ENCODE measurements at places on chromosomes 2 and 18.

GRCh38 chr2:96359310-96359709 lies 23.7 kb downstream of the NCAPH start:
- no peak for DNase-seq

- no peak for DNase-seq
Measured at GRCh38 chr2:121510857-121511256, 19.8 kb upstream of the RNU4ATAC start.

GRCh38 chr2:234032279-234032856 lies 18.1 kb upstream of the SPP2 start:
- no peak for DNase-seq

DNA sequence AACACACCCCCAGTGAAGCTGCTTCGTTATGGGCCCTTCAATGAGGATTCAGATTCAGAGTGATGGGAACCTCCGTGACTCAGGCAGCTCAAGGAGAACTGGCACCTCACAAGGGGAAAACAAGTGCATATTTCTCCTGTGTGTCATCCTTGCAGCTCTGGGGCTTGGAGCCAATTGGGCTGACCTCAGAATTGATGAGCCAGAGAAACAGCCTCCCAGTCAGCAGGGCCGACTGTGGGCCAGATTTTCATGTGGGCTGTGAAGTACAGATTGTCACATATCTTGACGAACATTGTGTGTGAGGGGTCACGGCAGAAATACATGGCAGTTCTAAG lies 189.6 kb upstream of the SP5 start:
- peak; percentile 7 for DNase-seq

DNA sequence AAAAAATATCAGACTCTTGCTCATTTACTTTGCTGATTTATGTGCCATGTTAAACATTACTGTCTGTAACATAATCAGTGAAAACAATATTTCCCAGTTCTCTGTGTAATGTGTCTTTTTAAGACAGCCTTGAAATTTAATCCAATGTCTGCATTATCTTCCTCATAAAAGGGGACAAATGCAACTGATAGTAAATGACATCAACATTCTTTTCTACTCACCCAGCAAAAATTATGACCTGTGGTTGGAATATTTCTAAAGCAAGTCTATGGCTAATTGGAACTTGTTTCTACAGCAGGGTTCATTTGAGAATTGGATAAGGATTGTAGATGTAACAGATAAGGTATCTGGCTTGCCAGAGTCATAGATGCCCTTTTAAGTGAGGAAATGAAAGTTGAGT lies 34.8 kb downstream of the C1D start:
- no peak for DNase-seq

DNA sequence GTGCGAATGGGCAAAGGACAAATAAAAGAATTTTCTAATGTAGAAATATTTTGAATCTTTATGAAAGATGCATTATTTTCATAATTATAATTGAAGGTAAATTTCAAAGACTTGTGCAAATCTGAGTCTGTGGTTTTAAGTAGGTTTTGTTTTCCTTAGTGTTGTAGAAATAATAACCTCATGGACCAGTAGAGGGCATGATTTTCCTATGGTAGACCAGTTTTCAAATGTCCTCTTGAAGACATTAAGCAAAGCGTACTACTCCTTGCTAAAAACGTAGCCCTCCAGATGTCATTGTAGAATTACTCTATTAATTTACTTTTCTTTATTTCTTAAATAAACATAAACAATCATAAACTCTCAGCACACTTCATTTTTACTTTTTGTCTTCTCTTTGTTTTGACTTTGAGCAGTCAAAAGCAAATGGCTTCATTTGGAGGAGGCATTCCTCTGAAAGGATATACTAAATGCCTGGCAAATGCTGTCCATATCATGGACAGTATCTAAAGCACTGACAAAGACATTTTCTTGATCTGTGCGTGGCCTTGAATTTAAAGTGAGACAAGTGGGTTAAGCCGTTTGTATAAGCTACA lies 85.8 kb upstream of the FAM237A start:
- peak; percentile 63 for DNase-seq

GRCh38 chr2:205679410-205680009 lies 2.8 kb upstream of the NRP2 start:
- DNase-seq, result no peak

GRCh38 chr2:96553176-96553956 lies 16.8 kb downstream of the ARID5A start:
- no peak for DNase-seq

Data from cerebellar cortex (tissue), 1 donor.